Hematopoietic multipotent progenitor cell treated with erythropoietin and hydrocortisone succinate and interleukin-3 and kit ligand, for 6 days (in vitro differentiated cells): ENCODE measurements at places on chromosomes 16 and 17.

DNA sequence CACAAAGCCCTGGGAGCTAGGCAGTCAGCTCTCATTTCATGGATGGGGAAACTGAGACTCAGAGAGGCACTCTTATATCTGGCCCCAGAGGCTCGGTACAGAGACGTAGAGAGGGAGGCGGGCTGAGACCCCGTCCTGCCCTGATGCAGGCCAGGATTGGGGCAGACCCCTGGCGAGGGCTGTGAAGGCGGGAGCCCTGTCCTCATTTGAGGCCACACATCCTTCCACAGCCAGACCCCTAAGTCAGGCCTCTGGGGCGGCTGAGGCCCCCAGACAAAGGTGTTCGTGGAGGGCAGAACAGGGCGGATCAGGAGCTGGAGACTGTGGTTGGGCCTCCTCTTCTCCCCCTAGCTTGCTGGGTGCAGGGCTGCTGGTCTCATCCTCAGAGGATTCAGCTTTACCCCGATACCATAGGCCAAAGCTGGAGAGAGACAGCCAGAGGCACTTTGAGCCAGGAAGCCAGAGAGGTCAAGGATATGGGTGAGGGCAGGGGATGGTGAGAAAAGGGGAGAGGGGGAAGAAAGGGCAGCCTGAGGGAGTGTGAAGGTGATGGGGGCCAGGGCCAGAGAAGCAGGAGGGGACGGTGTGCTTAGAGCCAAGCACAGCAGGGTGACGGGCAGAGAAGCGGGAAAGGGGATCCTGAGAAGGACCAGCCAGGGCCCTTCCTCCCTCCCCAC, 805 bp upstream of the SCARF1 start:
- no peak for DNase-seq

GRCh38 chr17:16013943-16014407, 14.4 kb downstream of the TTC19 start:
- no peak for DNase-seq

- no peak for DNase-seq
Observed at GRCh38 chr17:39365242-39365641, 36.2 kb downstream of the FBXL20 start.

DNA sequence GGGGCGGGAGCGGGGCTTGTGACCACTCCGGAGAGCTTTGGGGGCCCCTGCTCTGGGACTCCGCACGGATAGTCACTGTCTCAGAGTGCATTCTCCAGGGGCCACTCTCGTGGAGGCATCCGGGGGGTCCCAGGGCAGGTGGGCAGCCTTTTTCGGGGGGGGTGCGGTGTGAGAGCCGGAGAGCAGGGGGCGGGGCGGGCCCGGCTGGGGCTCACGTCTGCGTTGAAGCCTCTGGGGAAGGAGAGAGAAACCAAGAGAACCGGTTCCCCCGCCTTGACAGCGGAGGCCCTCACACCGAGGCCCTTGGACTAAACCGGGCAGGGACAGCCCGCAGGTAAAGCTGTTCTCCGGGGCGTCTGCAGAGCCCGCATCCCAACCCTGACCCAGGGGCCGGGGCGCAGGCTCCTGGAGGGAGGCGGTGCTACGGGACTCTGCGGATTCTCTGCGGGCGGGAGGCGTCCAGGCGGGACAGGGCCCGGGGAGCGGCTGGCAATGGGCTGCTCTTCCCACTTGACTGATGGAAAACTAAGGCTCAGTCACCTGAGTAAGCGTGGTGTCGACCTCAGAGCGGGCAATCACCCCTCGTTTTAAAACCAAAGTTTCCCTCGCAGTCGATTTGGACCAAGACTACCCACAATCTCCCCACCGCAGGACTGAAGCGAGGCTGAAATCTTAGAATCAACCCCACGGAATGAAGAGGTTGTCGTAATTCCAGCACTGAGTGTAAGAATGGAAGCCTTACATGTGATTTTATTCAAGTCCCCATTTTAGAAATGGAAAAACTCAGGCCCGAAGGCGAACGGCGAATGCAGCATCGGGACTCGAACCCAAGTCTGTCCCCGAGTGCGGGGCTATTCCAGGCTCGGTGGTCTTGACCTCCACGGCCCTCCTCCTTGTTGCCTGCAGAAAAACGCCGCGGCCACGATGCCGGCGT, 49.6 kb upstream of the AMZ2 start:
- DNase-seq, result no peak

DNA sequence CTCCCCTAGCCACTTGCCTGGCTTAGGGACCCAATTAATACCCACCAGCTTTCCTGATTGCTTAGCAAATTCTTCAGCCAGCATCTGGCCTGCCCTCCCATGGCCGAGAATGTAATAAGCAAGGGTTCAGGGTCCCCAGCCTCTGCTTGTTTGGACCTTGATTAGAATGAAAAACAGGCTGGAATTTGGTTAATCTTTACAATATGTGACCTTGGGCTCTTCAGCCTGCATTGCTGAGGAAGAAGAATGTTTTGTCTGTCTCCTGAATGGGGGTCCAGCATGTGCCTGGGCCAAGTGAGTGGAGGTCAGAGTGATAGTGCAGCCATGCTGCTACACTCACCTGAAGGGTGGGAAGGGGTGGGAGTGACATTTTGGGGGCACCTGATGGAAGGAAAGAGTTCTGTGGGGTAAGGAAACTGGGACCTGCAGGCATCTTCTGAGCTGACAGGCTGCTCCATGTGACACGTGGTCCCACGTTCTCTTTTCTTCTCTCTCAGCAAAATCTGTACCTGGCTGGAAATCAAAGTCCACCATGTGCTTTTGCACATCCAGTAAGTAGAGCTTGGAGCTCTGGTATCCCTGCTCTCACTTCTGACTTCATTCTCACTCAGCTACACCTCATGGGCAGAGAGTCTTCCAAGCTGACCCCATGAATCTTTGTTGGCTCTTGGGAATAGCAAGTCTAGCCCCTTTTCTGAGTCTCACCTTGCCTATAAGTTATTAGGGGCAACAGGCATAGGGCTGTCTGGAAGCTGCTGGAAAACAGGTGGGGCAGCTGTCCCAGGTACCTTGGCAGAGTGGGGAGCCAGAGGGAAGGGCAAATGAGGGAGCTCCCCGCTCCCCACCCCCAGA, 5.3 kb downstream of the TMEM106A start:
- no peak for DNase-seq

GRCh38 chr16:66267292-66268014, 99.0 kb upstream of the CDH5 start:
- no peak for DNase-seq

- no peak for DNase-seq
Observed at GRCh38 chr16:31009120-31009519, 1.3 kb downstream of the STX1B start.

DNA sequence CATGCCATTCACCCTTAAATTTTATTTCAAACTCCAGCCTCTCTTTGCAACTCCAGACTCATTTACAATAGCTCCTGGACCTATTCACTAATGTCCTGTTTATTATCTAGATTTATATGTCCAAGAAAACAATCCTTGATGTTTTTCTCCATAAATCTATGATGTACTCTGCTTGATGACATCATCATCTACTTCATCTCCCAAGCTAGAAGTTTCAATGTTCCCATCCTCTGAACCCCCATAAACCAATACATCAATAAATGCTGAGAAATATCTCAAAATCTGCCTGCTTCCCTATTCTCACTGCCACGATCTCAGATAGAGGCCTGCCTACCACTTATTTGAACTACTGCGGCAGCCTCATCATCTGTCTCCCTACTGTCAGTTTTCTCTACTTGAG, 4.2 kb downstream of the CEP112 start:
- DNase-seq, result no peak

DNA sequence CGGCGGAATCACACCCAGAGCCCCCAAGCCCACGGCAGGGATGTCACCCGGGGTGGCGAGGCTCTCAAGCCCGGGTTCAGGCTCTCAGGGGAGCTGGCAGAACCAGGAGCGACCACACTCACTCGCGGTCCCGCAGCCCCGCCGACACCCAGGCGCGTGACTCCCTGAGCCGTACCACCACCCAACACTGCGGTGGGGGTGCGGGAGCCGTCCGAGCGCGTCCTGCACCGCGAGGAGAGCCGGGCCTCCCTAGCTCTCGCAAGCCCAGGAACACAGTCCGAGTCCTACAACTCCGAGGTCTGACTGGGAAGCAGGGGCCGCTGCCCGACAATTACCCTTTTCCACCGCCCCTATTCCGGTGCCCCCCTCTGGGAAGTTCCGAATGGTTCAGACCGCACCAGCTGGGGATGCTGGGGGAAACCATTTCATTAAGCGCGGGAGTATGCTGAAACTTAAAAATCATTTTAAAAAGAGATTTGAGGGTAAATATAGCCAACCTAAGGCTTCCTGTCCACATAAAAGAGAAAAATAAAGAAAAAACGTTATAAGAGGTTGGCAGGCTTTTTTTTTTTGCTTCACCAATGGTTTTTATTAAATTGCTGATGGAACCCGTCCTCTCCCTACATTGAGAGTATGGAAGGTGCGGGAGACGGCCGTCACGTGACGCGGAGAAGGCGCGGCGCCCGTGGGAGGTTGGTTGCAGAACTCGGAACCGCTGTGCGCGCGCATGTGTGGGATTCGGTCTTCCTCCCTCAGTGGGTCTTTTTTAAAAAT, at the start of gene FLCN:
FLCN (minus strand) TSS at position 143 of the 774 bp plus-strand sequence. CDS start 9,031 bp downstream, outside the sequence.
- peak; percentile 94 for DNase-seq

GRCh38 chr16:8173111-8173644, 417.1 kb downstream of the TMEM114 start:
- DNase-seq, result peak; percentile 84

- DNase-seq, result no peak
Observed at GRCh38 chr17:41338961-41339485, 11.6 kb downstream of the KRT33A start.

DNA sequence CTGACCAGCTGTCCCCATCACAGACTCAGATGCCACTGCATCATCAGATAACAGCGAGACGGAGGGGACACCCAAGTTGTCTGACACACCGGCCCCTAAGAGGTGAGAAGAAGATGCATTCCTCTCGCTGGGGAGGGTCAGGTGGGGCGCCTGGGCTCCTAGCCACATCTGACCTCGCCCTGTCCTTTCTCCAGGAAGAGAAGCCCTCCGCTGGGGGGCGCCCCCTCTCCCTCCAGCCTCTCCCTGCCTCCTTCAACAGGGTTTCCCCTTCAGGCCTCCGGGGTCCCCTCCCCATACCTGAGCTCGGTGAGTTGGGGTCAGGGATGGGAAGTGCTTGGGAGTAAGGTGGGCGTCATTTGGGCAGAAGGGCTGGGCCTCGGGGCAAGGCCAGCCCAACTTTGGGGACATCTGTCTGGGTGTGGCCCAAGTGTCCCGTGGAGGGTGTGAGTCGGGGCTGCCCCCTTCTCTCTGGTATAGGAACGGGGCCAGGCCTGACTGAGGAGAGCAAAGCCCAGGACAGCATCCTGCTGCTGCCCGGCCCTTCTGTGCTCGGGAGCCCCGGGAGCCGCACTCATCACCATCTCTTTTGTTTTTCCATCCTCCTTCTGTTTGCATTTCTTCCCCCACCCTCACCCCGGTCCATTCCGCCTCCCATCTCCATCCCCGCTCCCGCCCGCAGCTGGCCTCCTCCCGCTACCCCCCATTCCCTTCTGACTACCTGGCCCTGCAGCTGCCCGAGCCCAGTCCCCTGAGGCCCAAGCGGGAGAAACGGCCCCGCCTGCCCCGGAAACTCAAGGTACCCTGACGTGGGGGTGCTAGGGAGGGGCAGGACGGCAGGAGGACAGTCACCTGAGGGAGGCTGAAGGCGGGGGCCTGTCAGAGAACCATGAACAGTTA, 4.9 kb downstream of the INO80E start:
- no peak for DNase-seq

GRCh38 chr17:44210342-44211192, 8.9 kb downstream of the UBTF start:
- peak; percentile 93 for DNase-seq

GRCh38 chr17:40536295-40537171, 28.7 kb downstream of the CCR7 start:
- no peak for DNase-seq

DNA sequence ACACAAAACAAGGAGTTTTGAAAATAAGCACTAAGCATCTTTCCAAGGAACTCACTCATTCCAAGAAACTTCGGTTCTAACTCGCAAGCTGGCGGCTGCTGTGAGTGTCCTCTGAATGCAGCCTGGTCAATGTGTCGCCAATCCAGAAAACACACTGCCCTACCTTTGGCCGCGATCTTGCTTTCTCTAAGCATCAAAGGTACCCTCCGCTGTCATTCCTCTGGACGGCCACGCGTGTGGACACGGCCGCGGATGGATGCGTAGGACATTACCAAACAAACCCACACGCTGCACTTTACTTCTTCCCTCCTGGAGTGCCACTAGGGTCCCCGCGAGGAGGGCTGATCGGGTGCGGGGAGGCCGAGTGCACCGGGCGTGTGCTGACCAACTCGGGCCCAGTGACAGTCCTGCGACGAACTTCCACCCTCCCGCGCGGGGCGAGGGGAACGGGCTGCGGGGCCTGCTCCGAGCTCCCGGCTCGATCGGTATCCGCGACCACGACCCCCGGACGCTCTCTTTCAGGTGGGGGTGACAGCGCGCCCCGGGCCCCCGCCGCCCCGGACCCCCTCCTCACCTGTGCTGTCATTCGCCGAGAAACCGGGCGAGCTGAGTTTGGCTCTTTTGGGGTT, 1.1 kb downstream of the CREBBP start:
- DNase-seq, result peak; percentile 42

- DNase-seq, result no peak
Observed at GRCh38 chr17:49130891-49131290, 1.7 kb upstream of the B4GALNT2 start.

DNA sequence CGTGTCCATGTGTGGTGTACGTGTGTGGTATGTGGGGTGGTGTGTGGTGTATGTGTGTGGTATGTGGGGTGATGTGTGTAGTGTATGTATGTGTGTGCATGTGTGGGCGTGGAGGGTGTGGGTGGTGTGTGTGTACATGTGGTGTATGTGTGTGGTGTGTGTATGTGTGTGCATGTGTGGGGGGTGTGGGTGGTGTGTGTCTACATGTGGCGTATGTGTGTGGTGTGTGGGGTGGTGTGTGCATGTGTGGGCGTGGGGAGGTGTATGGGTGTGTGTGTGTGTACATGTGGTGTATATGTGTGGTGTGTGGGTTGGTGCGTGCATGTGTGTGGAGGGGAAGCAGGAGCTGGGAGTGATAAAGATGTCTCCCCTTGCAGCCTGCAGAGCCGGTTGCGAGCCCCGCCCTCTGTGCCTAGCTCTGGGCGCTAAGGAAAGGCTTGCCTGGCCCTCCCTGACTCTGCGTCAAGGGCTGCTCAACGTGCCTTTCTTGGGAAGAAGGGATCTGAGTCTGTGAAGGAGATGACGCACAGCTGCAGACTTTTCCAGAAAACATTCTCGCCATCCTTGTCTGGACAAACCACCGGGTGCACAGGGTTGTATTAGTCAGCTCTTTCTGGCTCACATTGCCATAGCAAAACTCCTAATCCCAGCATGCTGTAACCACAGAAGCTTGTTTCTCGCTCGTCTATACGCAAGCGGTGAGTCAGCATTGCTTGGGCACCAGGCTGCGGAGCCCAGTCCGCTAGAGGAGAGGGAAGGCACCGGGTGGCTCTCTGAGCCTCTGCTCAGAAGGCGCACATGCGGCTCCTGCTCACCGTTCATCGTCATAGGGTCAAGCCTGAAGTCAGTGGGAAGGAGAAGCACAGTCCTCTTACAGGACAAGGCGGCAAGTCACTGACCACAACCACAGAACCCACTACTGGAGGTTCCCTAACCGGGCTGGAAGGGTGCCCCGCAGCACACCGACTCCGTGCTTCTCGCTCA, 2.0 kb upstream of the CD300H start:
- DNase-seq, result peak; percentile 87

GRCh38 chr17:17220529-17220928, 14.4 kb upstream of the PLD6 start:
- DNase-seq, result no peak
